ENCODE measurements at places on chromosomes 13 and 19.

- no peak for DNase-seq
These were observed 58.0 kb downstream of the TGDS start for GRCh38 chr13:94537740-94538630.

DNA sequence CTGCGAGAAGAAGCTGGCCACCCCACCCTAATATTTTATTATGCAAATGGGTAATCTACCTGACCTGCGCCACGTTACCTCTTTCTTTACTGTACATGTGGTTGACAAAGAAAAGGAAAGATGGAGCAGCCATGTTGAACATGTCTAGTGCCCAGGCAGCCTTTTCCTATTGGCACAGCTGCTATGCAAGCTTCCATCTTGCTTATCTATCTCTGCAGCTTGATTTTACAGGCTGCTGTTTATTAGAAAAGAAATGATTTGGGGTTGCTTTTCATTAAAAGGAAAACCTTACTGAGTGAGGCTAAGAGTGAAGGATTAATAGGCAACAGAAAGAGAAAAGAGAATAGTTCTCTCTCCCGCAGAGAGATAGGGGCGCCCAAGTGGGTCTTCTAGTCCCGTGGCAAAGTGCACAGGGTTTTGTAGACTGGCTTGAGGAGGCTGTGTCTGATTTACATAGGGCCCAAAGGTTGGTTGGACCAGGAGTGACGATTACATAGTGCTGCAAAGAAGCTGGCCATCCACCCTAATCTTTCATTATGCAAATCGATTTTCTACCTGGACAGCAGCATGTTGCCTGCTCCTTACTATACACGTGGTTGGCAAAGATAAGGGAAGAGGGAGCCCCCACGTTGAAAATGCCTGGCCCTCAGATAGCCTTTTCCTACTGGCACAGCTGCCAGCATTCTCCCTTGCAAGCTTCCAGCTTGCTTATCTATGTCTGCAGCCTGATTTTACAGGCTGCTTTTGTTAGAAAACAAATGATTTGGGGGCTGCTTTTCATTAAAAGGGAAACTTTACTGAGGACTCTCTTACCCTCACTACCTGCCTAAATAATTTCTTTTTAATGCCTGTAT, 28.3 kb downstream of the OR10H4 start:
- no peak for DNase-seq

GRCh38 chr13:35552172-35552844, 75.8 kb upstream of the MAB21L1 start:
- DNase-seq = no peak

- no peak for DNase-seq
These were observed 9.5 kb downstream of the EML2 start for GRCh38 chr19:45629704-45630103.

DNA sequence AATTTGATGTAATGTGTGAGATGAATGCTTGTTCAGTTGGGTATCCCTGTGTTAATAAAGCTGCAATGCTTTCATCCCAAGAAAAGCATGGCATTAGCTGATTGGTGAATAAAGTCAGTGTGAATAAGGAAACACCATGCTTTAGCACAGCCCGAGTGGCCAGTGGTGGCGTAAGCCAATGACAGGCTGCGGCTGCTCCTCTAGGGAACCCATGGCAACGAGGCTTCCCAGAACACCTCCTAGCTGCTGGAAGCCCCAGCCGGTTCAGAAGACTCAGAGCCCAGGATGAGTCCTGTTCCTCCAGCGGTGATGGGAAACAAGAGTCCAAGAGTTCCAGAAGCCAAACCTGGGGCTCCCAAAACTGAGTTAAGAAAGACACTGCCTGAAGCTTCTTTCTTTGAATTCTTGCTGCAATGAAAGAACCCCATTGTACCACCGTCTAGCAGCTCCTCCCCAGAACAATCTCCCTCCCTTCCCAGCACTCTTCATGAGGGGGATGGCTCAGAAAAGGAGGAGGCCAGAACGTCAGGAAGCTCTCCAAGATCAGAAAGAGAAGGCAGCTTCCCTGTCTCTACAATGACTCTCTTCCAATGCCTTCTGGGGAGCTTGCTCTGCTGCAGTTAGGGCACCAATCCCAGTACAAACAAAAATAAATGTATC, 58.2 kb downstream of the TSHZ3 start:
- no peak for DNase-seq

DNA sequence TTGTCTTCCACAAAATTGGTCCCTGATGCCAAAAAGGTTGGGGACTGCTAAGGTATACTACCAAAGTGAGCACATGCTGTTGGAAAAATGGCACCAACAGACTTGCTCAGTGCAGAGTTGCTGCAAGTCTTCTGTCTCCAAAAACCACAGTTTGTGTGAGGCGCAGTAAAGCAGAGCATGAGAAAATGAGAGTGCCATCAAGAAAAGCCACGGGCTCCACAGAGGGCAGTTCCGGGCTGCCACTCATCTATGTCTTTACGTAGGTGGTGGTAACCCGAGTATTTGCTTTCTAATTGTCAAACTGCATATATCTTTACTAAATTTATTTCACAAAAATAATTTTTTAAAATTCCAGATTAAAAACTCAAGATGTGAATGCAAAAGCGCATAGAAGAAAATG, 123.8 kb downstream of the RNF17 start:
- peak; percentile 12 for DNase-seq

GRCh38 chr13:40537146-40537895, 129.1 kb downstream of the FOXO1 start:
- DNase-seq = no peak

DNA sequence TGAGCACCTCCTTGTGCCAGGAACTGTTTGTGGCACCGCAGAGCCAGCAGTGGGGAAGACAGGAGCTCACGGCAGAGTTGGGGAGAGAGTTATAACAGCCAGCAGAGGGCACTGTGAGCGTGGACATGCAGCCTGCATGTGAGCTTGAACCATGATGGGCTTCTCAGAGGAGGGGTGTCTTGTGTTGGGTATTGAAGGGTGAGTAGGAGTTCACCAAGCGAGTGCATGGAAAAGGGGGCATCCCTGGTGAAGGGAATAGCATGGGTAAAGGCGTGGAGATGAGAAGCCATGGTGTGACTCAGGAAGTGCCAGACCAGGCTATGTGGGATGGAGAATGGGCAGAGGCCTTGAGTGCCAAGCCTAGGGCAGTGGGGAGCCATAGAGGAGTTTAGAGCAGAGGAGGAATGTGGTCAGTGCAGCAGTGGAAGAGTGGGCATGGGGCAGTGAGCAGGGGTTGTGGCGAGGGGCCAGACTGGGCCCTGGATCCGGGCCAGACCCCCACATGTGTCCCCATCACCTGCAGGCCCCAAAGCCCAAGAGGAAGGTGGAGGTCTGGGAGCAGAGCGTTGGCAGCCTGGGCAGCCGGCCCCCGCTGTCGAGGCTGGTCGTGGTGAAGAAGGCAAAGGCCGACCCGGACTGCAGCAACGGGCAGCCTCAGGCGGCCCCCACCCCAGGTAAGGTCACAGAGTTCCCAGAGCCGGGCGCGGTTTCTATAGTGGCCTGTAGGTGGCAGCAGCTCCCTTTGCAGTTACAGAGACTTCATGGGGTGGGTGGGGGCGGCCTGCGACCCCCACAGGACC, 11.8 kb upstream of the SHD start:
- peak; percentile 75 for DNase-seq

GRCh38 chr13:34913040-34913439, 29.0 kb upstream of the NBEA start:
- DNase-seq = no peak

GRCh38 chr13:81458170-81458569, 1117.2 kb upstream of the SPRY2 start:
- no peak for DNase-seq

- DNase-seq = no peak
These were observed 72.6 kb downstream of the NBEA start for GRCh38 chr13:35014606-35015213.

DNA sequence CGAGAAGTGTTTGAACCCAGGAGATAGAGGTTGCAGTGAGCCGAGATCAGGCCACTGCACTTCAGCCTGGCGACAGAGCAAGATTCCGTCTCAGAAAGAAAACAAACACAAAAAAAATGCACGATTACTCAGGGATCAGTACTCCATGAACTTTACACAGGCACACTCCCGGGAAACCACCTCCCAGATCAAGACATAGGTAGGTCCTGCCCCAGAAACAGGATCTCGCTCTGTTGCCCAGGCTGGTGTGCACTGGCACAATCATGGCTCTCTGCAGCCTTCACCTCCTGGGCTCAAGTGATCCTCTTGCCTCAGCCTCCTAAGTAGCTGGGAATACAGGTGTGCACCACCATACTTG, 11.2 kb downstream of the VASP start:
- DNase-seq = no peak

- no peak for DNase-seq
These were observed 15.8 kb downstream of the MRPS31 start for GRCh38 chr13:40755082-40755700.

GRCh38 chr19:46731007-46731501, 14.1 kb upstream of the PRKD2 start:
- no peak for DNase-seq

DNA sequence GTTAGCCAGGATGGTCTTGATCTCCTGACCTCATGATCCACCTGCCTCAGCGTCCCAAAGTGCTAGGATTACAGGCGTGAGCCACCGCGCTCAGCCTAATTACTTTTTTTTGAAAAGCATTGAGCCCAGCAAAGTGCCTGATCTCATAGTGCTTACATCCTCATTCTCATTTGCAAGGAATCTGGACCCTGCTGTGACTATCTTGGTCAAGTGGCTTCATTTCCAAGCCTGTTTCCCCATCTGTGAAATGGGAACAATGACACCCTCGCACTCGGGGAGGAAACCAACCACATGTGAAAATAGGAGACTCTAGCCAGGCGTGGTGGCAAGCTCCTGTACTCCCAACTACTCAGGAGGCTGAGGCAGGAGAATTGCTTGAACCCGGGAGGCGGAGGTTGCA, 1.6 kb upstream of the PLEKHA4 start:
- DNase-seq = no peak

DNA sequence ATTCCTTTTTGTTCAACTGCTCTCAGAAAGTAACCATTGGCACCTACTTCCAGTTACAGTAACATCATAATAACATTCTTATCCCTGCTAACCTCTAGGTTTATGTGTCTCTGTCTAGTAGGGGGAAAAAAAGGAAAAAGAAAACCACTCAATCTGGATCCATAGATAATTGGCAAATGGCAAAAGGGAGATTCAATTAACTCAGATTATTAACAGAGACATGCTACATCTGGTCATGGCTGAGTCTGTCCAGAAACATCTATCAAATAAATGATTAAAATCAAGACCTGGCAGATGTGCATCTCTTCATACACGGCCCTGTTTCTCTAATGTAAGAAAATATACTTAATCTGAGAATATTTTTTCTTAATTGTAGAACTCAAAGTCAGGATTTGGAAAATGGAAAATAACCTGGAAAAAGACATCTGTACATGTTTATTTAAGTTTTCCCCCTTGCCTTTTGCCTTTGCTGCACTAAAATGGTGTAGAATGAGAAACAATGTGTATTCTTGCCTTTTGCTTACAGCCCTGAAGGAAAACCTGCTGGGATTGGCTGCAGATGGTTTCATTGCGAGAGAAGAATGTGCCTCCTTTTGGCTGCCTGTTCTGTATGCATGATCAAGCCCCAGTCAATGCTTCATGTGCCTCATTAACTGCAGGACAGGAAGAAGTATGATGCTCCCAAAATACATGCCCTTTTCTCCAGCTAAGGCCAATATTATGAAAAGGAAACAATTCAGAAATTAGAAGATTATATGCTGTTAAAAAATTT, 921.6 kb upstream of the PCDH20 start:
- no peak for DNase-seq

DNA sequence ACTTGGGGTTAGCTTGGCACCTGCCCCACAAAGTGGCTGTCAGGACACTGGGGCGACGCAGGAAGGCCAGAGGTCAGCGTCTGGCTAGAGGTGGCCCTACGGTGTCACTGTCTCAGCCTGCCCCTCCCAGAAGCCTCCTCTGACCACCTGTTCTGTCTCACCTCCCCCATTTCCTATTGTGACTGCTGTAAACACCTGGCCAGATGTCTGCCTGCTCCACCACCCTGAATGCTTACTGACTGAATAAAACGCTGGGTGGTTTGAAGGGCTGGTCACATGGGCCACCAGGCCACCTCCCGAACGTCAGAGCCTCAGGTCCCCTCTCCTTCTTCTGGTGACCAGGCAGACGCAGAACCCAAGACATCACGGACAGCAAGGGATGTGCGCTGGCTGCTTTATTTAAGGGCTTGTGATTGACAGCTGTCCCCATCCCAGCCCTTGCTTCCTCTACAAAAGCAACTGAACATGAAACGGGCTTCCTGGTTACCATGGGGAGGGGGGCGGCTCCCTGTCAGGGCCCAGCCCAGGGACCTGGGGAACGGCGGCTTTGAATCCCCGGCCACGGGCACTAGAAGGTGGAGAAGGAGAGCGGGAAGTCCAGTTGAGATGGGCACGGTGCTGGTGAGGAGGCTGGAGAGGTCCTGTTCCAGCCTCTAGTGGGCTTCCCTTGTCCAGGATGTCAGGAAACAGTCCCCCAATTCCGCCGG, 6.2 kb downstream of the ELOF1 start:
- DNase-seq = no peak

DNA sequence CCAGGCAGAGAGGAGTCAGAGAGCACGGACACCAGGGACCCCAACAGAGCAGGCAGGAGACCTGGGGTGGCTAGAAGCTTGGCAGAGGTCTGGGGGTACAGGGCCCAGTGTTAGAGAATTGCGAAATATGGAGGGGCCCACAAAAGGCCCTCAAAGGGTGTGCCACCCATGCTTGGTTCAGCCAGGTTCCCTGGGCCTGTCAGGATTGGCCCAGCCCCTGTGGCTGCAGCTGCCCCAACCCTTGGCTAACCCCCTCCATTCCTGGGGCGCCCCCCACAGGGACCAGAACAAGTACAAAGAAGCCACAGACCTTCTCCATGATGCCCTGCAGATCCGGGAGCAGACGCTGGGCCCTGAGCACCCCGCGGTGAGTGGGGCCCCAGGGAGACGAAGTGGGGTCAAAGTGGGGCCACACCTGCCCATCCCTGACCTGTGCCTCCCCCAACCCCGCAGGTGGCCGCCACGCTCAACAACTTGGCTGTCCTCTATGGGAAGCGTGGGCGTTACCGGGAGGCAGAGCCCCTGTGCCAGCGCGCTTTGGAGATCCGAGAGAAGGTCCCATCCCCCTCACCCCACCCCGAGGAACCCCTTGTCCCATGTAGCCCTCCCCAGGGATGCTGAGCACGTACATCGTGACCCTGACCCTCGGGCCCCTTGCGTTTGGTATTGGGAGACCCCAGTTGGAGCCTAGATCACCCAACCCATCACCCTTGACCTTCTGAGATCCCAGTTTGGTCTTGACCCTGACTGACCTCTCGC, 8.0 kb downstream of the KLC3 start:
- DNase-seq = no peak

GRCh38 chr13:76446191-76446590, 440.0 kb downstream of the KCTD12 start:
- no peak for DNase-seq

DNA sequence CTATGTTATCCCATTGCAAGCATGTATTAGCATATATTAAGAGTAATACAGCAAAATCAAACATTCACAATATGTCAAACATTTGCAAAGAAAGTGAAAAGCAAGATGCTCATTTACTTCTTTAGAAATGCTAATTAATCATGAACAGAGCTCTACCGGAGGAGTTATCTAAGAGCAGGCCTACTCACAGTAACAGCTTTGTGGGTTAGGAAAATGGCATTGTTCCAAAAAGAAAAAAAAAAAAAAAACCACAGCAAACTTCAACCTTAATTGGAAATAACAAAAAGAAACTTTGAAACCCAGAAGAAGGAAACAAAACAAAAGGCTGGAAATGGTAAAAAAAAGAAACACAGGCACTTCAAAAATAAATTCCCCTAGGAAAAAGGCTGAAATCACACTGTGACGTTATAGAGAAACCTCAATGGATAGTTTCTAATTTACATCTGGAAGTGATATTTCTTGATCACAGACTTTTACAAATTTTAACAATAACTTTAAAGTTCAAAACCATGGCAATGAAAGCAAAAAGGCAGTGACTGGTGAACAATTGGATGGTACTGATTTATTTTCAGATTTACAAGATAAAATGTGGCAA, 1236.8 kb upstream of the SPRY2 start:
- DNase-seq = no peak
